ENCODE measurements at places on chromosomes 16 and 17.

DNA sequence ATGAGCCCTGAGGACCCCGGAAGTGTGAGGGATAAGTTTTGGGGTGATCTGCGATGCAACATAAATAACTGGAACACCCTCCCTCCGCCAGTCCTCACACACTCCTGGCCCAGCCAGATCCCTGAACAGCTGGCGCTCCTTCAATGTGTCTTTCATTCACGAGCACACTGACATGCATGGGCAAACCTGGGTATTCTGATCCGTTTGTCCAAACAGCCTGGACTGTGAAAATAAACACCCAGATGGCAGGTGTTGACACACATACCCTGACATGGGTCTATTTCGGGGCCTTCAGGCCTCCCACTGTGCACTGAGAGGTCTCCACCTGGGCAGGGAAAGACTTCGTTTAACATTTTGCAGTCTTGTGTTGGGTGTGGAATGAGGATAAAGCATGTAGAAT, 3.0 kb upstream of the CPNE2 start:
- DNase-seq = no peak

GRCh38 chr17:47278561-47278960, 24.9 kb downstream of the ITGB3 start:
- DNase-seq = no peak

- DNase-seq = no peak
Measured at GRCh38 chr17:77433385-77434135, 292.8 kb downstream of the SEC14L1 start.

- DNase-seq = no peak
Measured at GRCh38 chr16:51084074-51084928, 66.8 kb downstream of the SALL1 start.

GRCh38 chr17:76495663-76496400, 5.4 kb downstream of the RHBDF2 start:
- DNase-seq = no peak

DNA sequence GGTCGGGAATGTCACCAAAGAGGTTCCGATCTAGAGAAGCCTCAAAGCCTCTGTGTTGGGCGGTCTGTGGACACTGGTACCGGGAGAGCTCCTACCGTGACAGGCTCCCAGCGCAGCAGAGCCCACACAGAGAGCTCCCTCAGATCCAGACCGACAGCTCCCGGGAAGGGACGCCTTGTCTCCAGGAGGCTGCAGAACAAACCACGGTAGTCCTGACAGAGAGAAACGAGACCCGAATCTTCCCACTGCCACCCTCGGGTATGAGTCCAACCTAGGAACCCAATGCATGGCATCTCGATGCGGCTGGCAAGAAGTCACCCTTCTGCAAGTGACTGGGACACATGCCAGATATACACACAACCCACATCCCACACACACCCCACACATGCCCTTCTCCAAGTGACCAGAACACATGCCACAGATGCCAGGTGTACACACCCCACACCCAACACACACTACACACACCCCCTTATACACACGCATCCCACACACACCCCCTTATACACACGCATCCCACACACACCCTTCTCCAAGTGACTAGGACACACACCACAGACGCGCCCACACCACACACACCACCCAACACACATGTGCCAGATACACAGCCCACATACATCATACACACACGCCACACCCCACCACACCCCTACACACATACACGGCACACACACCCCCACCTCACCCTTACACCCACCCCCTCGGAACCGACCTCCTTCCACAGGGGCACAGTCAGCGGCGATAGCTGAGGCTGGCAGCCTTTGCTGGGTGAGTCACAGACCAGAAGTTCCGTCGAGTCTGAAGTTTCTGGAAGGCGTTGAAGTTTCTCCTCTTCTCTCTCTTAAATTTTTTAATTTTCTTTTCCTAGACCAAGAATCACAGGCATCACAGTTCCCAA, 15.9 kb upstream of the CYTH1 start:
- no peak for DNase-seq

GRCh38 chr17:55426851-55427586, 5.4 kb upstream of the MMD start:
- no peak for DNase-seq
